ENCODE measurements at places on chromosomes 4 and X. TPM values are rescaled to one million over a fixed set of nuclear protein-coding genes. Genes with fewer than 3 reads are reported as not detected.

DNA sequence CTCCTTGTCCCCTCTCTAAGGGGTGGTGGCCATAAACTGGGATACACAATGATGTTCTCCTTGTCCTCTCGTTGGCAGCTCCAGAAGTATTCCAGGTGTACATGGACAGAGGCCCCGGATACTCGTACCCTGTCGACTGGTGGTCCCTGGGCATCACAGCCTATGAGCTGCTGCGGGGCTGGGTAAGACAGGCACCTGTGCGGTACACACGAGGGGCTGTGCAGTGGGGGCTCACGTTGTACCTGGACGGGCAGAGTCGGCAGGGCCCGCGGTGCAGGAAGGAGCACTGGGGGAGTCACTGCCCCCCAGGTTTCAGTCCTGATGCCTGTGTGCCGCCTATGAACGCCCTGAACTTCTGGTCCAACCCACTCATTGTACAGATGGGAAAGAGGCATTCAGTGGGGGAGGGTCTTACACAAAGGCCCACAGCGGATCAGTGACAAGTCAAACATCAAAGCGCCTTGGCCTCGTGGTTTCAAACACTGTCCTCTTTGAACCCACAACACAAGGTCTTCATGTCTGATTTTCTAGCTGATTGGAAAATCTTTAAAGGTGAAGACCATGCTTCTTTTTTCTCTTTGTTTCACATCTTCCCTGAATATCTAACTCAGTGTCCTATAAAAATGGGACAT, 261.6 kb downstream of the EVC2 start:
- DNase-seq, result no peak

DNA sequence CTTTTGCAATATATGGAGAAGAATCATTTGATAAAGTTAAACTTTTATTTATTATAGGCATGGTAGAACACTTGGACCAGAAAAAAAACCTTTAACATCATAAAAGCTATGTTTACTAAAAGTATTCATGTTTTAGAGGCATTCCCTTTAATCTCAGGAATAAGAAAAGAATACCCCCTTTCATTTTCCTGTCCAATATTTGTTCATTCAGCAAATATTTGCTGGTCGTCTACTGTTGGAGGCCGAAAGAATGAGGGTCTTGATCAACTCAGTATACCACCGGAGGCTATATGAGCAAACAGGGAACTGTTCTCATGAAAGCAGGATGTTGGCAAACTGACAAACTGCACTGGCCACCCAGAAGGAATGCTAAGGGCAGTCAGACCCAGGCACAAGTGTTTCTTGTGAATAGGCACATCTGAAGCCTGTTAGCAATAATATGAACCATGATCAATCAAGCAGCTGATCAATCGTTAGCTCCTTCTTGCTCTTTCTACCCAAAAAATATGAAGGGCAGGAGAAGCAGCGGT, 480.8 kb upstream of the FAT1 start:
- DNase-seq, result no peak

DNA sequence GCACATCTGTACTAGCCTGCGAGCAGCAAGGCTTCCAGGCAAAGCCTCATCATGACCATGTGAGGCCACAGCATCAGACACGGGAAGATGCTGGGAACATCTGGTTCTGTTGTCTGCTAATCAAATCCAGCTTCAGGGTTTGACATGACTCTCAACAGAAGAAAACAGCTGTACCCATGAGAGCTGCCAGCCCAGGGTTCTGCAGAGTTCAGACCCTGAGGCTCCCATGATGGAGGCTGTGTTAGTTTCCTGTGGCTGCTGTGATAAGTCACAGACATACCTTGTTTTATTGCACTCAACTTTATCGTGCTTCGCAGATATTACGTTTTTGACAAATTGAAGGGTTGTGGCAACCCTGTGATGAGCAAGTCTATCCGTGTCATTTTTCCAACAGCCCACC, 37.5 kb downstream of the JAKMIP1 start:
- no peak for DNase-seq

DNA sequence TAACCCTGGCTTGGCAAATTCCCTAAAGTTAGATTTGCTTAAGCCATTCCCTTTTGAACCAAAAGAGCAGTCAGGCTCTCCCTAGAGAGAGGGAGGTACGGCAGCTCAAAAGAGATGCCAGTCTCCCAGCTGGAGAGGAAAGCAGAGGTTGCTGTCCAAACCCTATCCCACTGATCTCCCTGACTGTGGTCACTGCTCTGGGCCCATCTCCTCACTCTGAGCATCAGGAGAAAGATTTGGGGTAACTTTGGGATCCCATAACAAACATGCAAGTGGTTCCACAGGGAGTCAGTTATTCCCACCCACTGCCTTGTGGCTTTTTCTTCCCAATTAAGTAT, 17.1 kb downstream of the ACSL1 start:
- DNase-seq, result no peak

CAPN6 gene
- total RNA-seq, result 0.47 TPM

SLC9B1 gene
- 0.37 TPM for total RNA-seq

HDX gene
- total RNA-seq, result 6.0 TPM

GRCh38 chr4:53040851-53041250, 178.7 kb downstream of the RASL11B start:
- DNase-seq, result no peak

TEX13B gene
- total RNA-seq, result not detected

DNA sequence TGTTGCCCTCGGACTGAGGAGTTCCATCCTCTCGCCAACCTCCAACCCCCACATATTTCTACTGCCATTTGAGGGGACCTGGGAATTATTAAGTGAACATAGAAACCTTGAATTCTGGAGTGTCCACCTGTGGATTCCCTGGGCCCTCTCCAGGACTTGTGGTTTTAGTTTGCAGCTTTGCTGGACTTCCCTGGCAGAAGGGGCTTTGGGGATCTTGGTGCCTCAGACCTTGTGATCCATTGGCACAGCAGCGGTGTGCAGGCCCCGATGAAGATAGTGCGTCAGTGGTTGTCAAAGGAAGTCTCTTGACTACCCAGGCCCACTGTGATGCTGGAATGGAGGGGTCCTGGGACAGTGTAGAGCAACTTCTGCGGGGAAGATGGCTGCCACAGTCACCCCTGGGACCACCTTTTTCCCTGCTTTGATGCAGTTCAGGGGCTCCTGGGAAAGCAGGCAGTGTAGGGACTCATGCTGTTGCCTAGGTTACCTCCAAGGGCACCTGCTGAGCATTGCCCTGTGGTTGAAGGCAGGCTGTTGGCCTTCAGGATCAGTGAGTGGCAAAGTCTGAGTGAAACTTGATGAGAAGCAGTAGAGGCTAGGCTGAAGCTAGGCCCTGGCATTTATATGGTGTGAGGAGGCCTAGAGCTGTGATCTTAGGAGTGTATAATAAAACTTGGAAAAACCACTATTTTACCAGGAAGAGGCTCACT, 2.2 kb downstream of the SLC16A2 start:
- DNase-seq, result no peak

- no peak for DNase-seq
Measured at GRCh38 chr4:187227907-187228704, 504.4 kb upstream of the FAT1 start.

SPANXA2 gene
- not detected for total RNA-seq

- DNase-seq, result no peak
Measured at GRCh38 chr4:3399277-3400194, 42.2 kb upstream of the HGFAC start.

DNA sequence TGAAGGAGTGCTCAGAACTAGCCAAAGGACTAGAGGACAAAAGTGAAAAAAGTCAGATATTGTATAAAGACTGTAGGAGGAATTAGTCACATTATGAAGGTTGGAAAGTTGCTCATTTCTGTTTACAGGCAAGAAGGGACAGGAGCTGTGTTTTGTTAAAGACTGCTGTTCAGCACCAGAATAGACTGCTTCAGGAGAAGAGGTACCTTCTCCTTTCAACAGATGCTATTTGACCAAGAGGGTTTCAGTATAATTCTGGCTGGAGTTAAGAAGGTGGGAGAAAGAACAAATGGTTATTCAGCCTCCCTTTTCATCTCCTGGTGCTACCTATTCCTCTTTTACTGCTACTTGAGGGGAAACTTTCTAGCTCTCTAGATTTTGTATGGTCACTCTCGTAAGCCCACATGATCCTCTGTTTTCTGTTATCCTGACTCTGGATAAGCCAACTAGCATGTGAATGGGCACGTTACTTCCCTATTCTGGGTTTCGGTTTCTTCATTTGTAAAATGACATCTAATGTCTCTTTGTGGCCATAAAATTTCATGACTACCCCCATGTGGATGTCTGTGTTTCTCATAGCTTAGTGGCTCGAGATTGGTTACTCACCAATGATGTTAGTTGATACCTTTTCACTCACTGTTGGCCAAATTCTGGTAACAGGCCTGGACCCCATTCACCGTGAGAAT, 68.9 kb downstream of the SH2D1A start:
- no peak for DNase-seq

DNA sequence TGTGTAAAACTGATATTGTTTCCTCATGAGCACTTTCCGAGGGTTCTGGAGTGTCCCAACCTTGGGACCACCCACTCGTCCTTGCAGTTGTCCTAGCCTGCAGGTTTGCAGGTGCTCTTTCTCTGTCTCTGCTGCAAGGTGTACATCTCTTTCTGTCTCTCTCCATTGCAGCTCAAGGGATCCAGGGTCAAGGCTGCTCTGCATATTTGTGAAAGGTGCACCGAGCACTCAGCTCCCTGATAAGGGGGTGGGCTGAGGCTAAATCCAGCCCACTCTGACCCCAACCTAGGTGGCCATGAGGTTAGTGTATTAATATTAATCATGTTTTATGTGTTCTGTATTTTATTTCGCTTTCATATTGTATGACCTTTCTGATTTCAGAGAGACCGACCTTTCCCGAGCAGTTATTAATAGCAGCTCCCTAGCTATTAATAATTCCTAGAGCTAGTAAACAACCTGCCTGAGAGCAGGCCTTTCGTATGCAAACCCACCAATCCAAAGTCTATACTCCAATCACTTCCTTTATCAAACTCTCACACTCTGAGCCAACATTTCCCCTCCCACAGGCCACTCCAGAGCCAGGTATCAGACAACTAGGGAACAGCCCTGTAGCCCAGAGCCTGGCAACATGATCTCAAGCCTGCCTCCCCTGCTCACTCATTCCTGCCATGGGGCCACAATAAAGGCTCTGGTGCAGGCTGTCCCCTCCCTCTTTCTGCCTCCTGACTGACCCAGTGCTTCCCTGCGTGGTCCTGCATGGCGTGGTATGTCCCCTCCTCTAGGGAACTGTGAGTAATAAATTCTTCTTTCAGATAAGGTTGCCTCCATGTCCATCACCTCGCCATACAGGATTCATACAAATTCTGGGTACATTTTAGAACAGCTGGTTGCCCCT, 73.9 kb downstream of the SLC2A9 start:
- no peak for DNase-seq

CLDN22 gene
- not detected for total RNA-seq

GRCh38 chr4:61514991-61515390, 314.9 kb downstream of the ADGRL3 start:
- no peak for DNase-seq
